Immature natural killer cell (primary cell): ENCODE measurements at places on chromosomes 12 and 14. TPM values are rescaled to one million over a fixed set of nuclear protein-coding genes. Genes with fewer than 3 reads are reported as not detected.
A peak's percentile ranks its signal among the peaks of the same experiment; 100 is the strongest.

DNA sequence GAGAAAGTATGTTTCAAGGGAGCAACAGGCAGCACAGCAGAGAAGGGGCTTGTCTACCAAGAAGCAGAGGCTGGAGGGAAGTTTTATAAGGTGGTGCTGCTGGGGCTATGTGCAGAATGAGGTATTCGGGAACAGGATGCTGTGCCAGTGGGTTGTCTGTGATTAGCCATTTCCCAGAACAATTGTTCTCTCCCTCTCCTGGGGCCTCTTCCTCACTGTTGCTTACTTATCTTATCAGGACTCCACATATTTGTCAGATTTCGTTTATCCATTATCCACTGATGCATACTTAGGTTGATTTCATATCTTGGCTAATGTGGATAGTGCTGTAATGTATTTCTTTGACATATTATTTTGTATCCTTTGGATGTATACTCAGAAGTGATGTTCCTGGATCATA is 195.1 kb upstream of the RTL1 start:
- H3K4me3 ChIP-seq: no peak overlapping the region
- no peak overlapping the region for H3K27ac ChIP-seq
- no peaks in the 10 kb centered on the region for H3K4me1 ChIP-seq
- H3K27me3 ChIP-seq: peaks cover 6% of the 10 kb centered on the region

DNA sequence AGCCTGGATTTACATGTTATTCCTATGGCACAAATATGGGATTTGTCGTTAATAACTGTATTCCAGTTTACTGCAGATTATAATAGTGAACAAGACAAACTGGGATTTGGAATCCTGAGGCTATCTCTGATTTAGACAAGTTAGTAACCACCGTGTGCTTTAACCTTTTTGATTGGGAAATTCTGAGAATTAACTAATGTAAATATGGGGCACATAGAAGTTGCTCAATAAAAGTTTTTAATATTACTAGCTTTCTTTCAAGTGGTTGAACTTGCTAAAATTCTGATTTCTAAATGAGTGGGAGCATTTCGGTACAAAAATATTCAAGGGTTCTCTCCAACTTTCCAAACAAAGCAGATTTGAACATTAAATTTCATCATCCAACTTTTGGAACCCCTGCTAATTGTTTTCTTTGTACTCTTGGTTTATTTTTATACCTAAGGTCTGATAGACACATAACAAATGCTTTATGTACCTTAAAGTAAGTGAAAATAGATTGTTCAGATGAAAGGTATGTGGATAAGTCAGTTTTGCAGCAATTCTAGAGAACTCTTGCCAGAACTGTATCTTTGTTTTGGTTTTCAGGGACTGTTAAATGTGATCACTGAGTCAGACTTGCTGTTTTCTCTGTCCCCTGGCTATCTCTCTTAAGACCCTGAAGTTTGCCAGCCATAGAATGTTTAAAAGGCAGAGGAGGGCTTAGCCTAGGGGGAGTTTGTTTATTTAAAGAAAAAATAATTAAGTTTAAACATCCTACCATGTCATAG is 57.5 kb downstream of the FRS2 start:
- H3K36me3 ChIP-seq: peaks cover 6% of the 10 kb centered on the region
- no peak overlapping the region for H3K27ac ChIP-seq
- no peaks in the 10 kb centered on the region for H3K27me3 ChIP-seq
- H3K4me1 ChIP-seq: peaks cover 24% of the 10 kb centered on the region
- DNase-seq: no peak
- H3K4me3 ChIP-seq: no peak overlapping the region

- H3K36me3 ChIP-seq: peaks cover 3% of the 10 kb centered on the region
- no peak for DNase-seq
- H3K4me1 ChIP-seq: no peaks in the 10 kb centered on the region
- H3K27me3 ChIP-seq: no peaks in the 10 kb centered on the region
These were observed 155.5 kb downstream of the SLC15A5 start for GRCh38 chr12:16121953-16122352.

DNA sequence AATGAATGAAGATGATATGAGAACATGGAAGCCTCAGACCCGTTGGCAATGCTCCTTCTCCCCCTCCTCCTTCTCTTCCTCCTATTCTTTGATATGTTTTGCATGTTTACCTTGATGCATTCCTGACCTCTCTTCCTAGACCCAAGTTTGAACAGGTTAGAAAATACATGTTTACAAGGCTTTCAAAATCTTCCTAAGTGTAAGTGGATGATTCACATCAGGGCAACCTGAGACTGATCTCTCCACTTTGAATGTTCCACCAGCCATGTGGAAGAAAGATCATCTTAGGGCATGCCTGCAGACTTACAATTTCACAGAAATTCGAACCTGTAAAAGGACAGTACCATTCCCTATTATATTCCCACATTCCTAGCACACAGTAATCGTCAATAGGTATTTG is 18.0 kb upstream of the LDHB start:
- no peak overlapping the region for H3K4me3 ChIP-seq
- H3K27ac ChIP-seq: no peak overlapping the region
- DNase-seq: no peak
- H3K27me3 ChIP-seq: peaks cover 5% of the 10 kb centered on the region

DNA sequence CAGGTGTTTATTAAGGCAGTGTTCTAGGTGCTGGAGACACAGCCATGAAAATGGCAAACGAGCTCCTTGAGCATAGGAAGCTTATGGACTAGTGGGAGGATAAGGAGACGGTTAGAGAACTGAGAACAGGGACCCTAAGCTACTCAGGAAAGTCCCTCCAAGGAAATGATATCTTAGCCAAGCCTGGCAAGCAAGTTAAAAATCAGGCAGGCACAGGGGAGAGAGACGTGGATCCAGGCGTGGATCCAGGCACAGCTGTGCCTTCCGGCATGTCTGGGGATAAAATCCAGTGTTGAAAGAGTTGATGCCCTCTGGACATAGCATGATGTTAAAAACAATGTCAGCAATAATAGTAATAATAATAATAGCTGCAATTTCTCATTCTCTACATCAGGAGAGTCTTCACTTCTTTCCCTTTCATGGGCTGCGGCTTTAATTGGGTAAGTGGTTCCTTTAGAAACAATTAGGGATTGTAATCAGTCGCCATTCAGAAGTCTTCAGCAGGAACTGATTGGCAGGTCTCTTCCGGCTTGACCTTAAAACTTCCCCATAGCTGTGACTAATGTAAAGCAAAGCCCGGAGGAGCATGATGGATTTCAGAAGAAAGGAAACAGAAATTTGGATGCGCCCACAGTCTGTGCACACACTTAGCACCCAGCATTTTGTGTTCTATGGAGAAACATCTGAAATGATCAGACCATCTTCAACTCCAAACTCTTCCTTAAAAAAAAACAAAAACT is 230.2 kb downstream of the SLC41A2 start:
- DNase-seq: no peak
- peaks cover 95% of the 10 kb centered on the region for H3K4me1 ChIP-seq
- H3K27ac ChIP-seq: peak overlapping the region; percentile 37
- no peak overlapping the region for H3K4me3 ChIP-seq
- H3K36me3 ChIP-seq: peaks cover 3% of the 10 kb centered on the region

DNA sequence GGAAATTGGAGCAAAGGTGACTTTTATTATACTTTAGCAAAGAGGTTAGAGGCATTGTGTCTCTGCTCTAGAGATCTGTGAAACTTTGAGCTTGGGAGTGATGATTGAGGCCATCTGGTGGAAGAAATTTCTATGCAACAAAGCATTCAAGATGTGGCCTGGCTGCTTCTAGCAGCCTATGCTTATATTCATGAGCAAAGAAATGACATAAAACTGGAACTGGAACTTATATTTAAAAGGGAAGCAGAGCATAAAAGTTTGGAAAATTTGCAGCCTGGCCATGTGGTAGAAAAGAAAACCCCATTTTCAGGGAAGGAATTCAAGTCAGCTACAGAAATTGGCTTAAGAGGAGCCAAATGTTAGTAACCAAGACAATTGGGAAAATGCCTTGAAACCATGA is 70.4 kb downstream of the SDR9C7 start:
- H3K4me1 ChIP-seq: no peaks in the 10 kb centered on the region
- H3K27me3 ChIP-seq: peaks cover 5% of the 10 kb centered on the region
- no peak overlapping the region for H3K27ac ChIP-seq
- H3K36me3 ChIP-seq: peaks cover 5% of the 10 kb centered on the region

DNA sequence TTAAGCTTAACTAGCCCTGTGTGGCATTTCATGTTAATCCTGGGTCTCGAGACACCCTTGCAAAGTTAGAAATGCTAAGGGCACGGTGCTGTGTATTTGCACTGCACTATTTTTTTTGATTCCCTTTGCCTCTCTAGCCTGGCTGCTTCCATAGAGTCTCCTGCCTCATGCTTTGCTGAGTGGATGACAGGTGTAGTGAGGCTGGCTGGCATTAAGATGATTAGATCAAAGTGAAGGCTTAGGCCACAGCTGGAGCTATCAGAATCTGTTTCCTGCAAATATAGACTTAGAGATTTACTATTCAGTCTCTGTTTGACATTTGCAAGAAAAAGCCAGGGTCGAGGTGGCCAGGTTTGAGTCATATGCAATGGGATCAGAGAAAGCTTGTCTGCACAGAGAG is 791.1 kb downstream of the AACS start:
- H3K4me3 ChIP-seq: no peak overlapping the region
- H3K27me3 ChIP-seq: peaks cover 3% of the 10 kb centered on the region
- H3K36me3 ChIP-seq: no peaks in the 10 kb centered on the region
- no peaks in the 10 kb centered on the region for H3K4me1 ChIP-seq
- no peak overlapping the region for H3K27ac ChIP-seq

- H3K36me3 ChIP-seq: peaks cover 31% of the 10 kb centered on the region
- H3K4me1 ChIP-seq: peaks cover 16% of the 10 kb centered on the region
- no peaks in the 10 kb centered on the region for H3K27me3 ChIP-seq
- no peak for DNase-seq
- H3K4me3 ChIP-seq: no peak overlapping the region
- H3K27ac ChIP-seq: peak overlapping the region; percentile 74
These were observed 206.8 kb upstream of the BCL2L14 start for GRCh38 chr12:11863988-11864387.

DNA sequence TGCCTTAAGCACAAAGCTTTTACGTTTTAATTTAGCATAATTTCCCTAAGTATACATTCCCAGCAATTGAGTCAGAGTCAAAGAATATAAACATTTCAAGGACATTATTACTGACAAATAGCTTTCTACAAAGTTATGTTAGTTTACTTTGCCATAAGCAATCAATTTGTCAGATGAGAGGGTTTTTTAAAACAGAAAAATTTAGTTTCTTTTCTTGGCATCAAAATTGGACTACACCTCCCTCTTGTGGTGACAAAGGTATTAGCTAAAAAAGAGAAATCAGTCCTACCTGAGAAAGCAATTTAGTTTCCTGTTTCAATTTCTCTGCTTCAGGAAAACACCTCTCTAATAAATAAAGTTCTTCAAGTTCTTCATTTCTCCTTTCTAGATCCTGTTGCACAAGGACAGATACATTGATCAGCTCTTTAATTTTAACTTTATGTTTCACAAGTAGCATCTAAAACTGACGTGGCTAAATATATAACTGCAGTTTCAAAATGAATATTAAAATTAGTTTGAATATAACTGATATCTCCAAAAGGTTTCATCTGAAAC is 39.9 kb downstream of the DNAI7 start:
- H3K4me3 ChIP-seq: peak overlapping the region; percentile 50
- H3K4me1 ChIP-seq: no peaks in the 10 kb centered on the region
- peak; percentile 38 for DNase-seq
- H3K27ac ChIP-seq: no peak overlapping the region
- no peaks in the 10 kb centered on the region for H3K36me3 ChIP-seq

- H3K36me3 ChIP-seq: peaks cover 31% of the 10 kb centered on the region
- no peak overlapping the region for H3K27ac ChIP-seq
- DNase-seq: no peak
- no peaks in the 10 kb centered on the region for H3K27me3 ChIP-seq
- no peak overlapping the region for H3K4me3 ChIP-seq
These were observed 74.5 kb upstream of the ATF1 start for GRCh38 chr12:50689437-50689836.

Gene TAS2R19
- polyA plus RNA-seq: not detected

Gene CFAP251
- not detected for polyA plus RNA-seq

Gene NUAK1
- 0.68 TPM for polyA plus RNA-seq

Gene TTC6
- polyA plus RNA-seq: not detected
